NCI-H187 treated with DMSO at 0.1 percent for 48 hours (cell line): ENCODE measurements at places on chromosomes 5 and 9.

DNA sequence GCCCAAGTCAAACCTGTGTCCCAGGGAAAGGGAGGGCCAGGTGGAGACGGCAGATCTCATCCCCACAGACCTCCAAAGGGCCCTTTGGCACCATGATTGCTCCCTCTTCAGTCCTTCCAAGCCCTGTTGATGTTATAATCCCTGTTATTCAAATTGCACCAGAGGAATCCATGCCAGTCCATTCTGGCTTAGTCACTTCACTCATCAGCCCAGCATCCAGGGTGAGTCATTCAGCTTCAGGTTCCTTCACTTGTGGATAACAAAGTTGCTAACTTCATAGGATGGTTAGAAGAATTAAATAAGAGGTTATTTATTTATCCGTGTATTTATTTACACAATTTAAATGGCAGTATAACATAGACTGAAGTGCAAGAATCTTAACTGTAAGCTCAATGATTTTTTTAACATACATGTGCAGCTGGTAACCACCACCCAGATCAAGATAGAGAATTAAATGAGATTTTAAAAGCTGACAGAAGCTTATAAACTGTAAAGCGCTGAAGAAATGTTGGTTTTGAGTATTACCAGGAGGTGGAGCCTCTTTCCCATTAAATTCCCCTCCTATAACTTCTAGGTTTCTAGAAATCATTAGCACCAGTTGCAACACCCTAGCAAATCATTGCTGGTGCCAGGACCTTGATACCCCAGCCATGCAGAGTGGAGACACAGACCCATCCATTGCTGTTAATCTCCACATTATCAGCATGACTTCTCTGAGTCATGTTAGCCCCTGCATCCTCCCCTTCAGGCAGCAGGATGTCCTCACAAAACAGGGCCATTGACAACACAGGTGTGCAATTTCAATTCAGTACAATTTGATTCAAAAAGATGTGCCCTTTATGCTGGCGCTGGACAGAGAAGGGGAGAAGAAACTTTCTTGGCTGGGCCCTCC lies 77.4 kb downstream of the SEC61B start:
- DNase-seq = no peak

- DNase-seq = no peak
These were observed 33.6 kb upstream of the NSMF start for GRCh38 chr9:137492464-137493363.

- DNase-seq = no peak
These were observed 205.3 kb upstream of the HAPLN1 start for GRCh38 chr5:83925955-83926337.

DNA sequence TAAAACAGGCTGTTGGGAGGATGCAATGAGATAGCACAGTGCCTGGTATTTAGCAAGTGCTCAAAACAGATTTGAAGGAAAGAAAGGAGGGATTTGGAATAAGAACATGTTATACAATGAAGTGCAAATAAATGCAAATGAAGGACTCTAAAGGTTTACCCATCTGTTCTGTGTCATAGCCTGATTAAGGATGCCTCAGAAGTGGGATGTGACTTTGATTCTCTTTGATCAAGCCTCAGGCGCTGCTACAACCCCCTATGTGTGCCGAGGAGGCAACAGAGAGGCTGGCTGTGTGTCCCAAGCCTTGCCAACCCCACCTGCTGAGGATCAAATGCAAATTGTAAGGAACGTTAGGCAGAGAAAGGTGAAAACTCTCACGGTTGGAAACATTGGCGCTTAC lies 27.2 kb downstream of the GGTA1 start:
- DNase-seq = no peak

DNA sequence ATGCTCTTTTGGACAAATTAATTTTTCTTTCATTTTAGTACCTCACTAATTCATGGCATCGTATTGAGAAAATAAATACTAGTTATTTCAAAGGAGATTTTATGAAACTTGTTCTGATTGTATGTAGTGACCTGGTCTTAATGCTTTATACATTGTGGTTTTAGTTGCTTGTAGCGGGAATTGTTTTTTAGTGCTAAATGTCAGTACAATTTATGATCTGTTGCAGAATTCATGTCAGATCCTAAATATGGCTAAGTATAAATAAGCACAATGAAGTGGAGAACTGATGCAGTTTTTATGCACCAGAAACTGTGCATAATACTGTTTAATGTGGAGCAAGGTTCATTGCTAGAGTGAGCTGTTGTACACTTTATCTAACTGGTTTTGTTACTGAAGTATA lies 308.8 kb downstream of the PJA2 start:
- DNase-seq = no peak

- no peak for DNase-seq
These were observed 139.3 kb downstream of the RAB3C start for GRCh38 chr5:58722160-58722559.

DNA sequence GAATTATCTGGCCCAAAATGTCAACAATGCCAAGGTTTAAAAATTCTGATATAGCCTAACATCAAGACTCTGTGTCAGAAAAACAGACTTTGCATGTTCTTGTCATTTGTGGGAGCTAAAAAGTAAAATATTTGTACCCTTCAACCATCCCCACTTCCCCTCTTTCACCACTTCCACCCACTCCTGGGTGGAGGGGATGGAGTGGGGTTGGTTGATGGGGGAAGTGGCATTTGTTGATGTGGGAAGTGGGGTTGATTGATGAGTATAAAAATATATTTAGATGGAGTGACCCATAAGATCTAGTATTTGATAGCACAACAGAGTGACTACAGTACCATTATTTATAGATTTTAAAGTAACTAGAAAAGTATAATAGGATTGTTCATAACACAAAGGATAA lies 55.0 kb upstream of the C9orf72 start:
- DNase-seq = no peak

- no peak for DNase-seq
These were observed 52.9 kb upstream of the SARDH start for GRCh38 chr9:133791069-133791468.

GRCh38 chr9:137075275-137075775 lies 2.0 kb upstream of the UAP1L1 start:
- DNase-seq = no peak

GRCh38 chr9:135126451-135127187 lies 39.2 kb downstream of the OLFM1 start:
- DNase-seq = no peak

GRCh38 chr5:33888587-33888986 lies 3.2 kb downstream of the ADAMTS12 start:
- DNase-seq = no peak

- no peak for DNase-seq
These were observed 175.1 kb downstream of the HCN1 start for GRCh38 chr5:45521067-45521466.

GRCh38 chr9:95874989-95875304 lies 544 bp upstream of the ERCC6L2 start:
- DNase-seq = no peak

GRCh38 chr5:154972476-154973080 lies 31.7 kb downstream of the MRPL22 start:
- DNase-seq = no peak

GRCh38 chr5:122602700-122603099 lies 172.2 kb upstream of the SNX2 start:
- DNase-seq = no peak

DNA sequence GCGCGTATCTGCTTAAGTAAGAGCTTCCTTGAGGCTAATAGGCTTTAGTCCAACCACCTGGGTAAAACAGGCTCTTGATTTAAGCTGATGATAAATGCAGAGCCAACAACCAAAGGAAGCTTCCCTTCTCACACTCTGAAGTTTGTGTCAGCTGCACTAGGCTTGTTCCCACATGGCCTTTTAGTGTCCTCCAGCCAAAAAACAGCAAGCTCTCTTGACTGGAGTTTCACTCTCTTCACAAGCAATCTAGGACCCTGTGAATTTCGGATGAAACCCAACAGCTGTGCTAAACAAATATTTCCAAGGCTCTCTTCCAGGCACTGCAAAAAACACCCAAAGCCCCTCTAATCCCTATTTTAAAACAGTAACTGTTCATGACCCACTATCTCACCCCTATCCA lies 63.9 kb downstream of the SAXO1 start:
- no peak for DNase-seq

- no peak for DNase-seq
These were observed 104.2 kb downstream of the SNX18 start for GRCh38 chr5:54621709-54622108.

DNA sequence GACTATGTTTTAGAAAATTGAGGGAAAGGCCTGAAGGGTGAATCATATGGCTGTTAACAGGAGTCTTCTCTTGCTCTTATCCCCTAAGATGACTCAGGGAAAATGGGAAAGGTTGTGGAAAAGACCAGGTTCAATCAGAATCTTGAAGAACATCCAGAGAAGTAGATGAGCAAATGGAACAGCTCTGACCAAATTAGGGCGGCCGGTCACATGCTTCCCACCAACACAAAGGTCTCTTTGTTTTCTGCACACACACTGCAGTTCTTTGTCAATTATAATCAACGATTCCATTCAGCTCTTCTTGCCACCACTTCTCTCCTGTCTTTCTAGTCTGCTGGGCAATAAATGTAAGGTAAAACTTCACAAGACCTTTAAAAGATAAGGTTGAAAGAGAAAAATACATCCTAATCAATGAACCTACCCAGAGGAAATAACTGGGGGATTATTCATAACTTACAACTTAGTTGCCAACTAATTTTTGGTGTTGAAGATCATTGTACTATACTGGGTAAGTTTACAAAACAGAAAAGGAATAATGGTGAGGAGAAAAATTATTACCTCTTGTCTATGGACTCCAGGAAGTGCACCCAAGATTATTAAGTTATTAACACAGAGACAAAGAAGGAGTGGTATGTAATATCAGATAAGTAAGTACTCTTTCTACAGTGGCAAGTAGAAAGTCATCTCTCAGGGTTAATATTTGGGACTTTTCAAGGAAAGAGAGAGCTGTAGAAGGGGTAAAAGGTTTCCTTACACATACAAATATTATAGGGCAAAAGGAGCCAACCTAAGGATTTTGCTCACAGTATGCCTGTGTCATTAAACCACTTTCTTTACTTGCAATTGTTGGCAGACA lies 441.9 kb upstream of the PIK3R1 start:
- DNase-seq = no peak

DNA sequence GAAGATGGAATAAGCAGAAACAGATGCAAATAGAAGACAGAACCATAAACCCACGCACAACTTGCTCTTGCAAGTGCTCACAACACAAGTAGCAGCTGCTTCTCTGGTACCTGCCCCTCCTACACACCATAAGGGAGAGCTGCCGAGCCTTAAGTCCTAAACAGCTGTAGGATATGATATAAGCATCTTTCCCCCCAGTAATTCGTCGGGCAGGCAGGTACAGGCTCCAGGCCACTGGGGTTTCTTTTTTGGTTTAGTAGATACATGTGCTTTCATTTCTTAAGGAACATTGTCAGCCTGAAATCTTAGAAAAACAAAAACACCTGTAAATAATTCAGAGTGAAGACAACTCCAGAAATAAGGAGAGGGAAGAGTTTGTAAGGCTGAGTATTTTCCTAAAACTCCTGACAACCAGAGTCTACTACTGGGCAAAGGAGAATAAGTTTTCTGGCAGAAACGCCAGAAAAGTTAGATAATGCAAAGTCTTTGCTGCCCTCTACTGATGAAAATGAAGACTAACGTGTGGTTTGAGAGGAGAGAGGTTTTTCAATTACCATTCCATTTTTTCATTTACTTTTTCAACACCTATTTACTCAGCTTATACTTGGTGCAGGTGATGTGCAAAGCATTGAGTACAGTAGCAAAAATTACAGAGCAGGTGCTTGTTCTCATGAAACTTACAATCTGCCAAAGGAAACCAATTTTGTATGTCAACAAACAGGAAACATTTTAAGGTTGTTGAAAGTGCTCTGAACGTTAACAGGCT lies 20.1 kb upstream of the TCERG1 start:
- DNase-seq = no peak

DNA sequence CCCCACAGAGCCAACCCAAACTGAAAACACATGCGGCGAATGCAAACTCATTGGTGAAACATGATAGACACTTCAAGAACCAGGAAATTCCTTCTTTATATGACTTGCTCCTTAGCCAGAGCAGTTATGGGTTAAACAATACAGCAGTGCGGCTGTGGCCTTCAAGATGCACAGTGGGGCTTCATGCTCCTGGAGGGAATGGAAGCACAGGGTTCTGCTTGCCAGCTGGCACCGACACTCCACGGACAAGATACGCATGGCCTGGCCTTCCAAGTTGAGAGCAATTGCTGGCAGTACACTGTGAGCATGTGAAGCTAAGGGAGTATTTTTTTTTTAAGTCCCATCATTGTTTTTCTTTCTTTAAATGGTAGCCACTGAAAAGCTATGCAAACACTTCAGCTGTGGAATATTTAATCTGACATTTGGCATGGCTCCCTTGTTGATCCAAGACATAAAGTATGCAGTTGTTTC lies 451.6 kb upstream of the CD180 start:
- DNase-seq = peak; percentile 80

GRCh38 chr5:94976853-94977252 lies 308.0 kb downstream of the MCTP1 start:
- no peak for DNase-seq

DNA sequence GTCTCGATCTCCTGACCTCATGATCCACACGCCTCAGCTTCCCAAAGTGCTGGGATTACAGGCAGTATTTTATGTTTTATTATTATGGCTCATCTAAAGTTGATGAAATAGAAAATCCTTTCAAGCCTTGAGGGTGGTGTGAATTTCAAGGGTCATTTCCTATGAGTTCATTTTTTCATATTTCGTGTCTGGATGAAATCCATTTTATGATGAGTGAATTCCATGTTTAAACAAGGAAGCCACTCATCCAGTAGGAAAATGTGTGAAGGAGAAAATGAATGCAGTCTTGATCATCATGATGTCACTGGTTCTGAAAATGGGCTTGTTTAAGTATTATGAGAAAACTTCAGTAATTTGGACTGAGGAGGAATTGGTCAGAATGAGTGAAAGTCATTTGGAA lies 74.6 kb upstream of the ZSWIM6 start:
- DNase-seq = no peak

GRCh38 chr9:136003411-136004218 lies 42.4 kb upstream of the UBAC1 start:
- DNase-seq = no peak

DNA sequence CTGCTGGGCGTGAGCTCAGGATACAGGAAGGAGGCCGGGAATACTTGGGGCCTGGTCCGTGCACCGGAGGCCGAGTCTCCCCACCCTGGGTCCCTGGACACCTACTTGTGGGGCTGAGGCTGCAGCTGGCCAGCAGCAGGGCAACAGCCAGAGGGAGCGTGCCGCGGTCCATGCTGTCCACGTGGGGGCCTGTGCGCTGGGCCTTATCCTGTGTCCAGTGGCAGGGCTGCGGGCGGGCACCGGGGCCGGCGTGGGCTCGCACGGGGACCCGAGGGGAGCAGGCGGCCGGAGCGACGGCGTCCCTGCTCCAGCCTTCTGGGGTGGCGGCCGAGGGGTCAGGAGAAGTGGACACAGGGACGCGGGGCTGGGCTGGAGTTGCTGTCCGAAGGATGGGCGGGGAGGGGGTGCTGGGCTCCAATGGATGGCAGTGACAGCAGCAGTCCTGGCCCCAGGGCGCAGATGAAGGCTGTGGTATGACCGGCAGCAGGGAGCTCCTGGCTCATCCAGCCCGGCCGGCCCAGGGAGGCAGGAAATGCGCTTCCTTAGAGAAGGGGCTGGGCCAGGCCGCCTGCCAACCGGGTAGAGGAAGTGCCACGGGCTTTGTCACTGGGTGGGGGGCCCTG lies at the start of gene ENG:
ENG (minus strand) TSS at position 475 of the 623 bp plus-strand sequence; CDS start at position 172, 303 bp downstream.
- no peak for DNase-seq
